ENCODE measurements at places on chromosomes 11 and 22.

- no peak for DNase-seq
- no peak overlapping the region for H3K4me3 ChIP-seq
- H3K27me3 ChIP-seq, result no peaks in the 10 kb centered on the region
- peaks cover 22% of the 10 kb centered on the region for H3K36me3 ChIP-seq
- H3K27ac ChIP-seq, result no peak overlapping the region
These were observed 28.9 kb downstream of the APOL1 start for GRCh38 chr22:36281781-36282327.

GRCh38 chr22:29998627-29999384 lies 81.5 kb upstream of the HORMAD2 start:
- H3K27ac ChIP-seq, result no peak overlapping the region
- H3K4me1 ChIP-seq, result peaks cover 30% of the 10 kb centered on the region
- H3K36me3 ChIP-seq, result peaks cover 1% of the 10 kb centered on the region

GRCh38 chr11:87431392-87431791 lies 393.7 kb downstream of the TMEM135 start:
- H3K27me3 ChIP-seq, result no peaks in the 10 kb centered on the region
- H3K36me3 ChIP-seq, result no peaks in the 10 kb centered on the region
- no peak for DNase-seq
- no peaks in the 10 kb centered on the region for H3K4me1 ChIP-seq

DNA sequence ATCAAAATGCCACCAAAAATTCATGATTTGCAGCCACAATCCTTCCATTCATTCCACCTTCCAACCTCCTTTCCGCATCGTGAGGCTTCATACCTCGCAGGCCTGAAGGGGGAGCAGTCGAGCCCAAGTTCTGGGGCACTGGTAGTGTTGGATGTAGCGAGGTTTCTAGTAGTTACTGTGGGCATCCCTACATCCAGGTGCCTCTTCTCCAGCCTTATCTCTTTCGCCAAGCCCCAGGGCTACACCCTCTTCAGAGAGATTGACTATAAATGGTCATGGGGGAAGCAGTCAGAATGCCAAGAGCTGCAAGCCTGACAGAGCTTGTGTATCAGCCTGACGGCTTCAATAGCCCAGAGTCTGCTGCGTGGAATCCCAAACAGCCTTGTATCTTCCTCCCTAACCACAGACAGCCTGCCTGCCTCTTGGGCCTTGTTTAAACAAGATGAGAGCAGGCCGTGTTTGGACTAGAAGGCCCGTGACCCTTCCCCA lies 28.9 kb downstream of the CLMP start:
- H3K4me3 ChIP-seq, result no peak overlapping the region
- H3K27ac ChIP-seq, result no peak overlapping the region

GRCh38 chr11:117861151-117862018 lies 15.1 kb downstream of the FXYD6 start:
- DNase-seq, result no peak
- H3K4me3 ChIP-seq, result no peak overlapping the region
- no peak overlapping the region for H3K27ac ChIP-seq
- H3K27me3 ChIP-seq, result peaks cover 8% of the 10 kb centered on the region
- peaks cover 5% of the 10 kb centered on the region for H3K4me1 ChIP-seq

Data from activated T-cell treated with anti-CD3 and anti-CD28 coated beads, Interleukin-2, amount 50 U/mL, for 72 hours (primary cell).